Posterior cingulate gyrus (tissue), 11 donors: ENCODE measurements at places on chromosomes 7 and 10.
A peak's percentile ranks its signal among the peaks of the same experiment; 100 is the strongest.

DNA sequence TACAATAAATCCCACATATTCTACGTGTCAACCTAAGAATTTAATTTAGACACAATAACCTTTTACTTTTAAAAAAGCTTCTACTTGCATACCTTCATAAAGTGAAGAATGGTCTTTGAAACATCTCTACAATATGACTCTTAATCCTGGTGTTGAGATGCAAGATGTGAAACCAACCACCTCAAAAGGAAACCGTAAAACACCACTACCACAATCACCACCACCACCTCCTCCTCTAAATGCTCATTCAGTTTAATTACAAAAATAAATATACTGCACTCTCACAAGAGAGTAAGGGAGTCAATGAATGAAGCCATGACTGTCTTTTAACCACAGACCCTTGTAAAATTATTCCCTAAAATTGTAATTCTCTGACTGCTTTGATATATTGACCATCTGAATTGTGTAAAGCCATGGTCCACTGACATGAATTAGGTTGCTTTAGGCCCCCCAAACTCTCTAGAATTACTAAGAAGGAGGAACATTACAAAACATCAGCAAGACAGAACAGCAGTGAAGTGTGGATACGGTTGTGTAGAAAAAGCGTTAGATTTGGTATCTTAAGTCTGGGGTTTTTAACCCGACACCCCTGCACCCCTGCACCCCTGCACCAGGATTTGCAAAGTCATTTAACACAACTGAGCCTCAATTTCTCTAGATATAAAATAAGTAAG lies 171.4 kb downstream of the SFMBT2 start:
- no peak for DNase-seq

DNA sequence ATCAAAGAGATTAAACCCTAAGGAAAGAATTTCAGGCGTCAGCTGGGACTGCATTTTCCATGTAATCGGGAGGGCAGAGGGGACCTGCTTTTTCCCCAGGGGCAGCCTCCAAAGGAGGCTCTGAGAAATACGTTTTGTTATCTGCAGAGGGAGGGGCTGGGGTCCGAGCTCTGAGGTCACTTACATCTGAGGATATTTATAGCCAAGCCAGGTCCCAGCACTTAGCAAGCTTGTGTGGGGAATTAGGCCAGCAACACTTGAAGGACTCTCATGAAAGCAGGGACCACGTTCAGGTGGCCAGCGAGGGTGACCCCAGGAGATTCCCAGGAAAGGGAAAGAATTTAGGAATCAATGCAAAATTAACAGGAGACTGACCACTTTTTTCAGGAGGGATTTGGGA lies 20.6 kb upstream of the GDI2 start:
- no peak for DNase-seq

DNA sequence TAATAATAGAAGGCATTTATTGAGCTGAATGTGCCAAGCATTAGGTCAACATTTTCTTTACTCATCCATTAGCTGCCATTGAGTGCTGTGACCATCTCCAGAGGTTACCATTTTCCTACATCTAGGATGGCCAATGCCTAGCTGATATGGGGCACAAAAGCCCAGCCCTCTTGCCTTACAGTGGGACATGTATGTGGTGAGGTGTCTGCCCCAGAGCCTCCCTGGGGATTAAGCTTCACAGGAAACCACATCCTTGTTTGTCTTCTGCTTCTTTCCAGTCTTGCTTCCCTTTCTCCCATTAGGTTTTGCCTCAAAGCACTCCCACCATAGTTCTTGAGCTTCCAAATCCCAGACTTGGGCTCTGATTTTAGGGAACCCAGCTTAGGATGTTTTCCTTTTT lies 258.7 kb downstream of the SORCS3 start:
- no peak for DNase-seq

- DNase-seq = peak; percentile 95
Observed at GRCh38 chr10:124703778-124704427, 40.3 kb downstream of the FAM53B start.

DNA sequence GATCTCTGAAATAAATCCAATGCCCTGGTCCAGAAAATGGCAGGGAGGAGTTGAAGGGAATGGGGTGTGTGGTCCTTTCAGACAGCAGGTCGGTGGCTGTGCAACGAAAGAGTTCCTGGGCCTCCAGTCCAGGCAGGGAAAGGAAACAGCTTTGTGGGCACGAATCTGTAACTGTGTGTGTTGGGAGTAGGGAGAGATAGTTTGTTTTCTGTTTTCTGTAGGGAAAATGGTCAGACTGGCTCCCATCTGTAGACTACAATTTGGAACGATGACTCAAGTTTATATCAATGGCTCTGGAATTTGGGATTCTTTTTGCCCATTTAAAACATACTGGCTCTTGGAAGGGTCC lies 2.6 kb upstream of the HOXA9 start:
- DNase-seq = no peak

- DNase-seq = no peak
Observed at GRCh38 chr10:120998251-120998650, 147.1 kb downstream of the WDR11 start.

DNA sequence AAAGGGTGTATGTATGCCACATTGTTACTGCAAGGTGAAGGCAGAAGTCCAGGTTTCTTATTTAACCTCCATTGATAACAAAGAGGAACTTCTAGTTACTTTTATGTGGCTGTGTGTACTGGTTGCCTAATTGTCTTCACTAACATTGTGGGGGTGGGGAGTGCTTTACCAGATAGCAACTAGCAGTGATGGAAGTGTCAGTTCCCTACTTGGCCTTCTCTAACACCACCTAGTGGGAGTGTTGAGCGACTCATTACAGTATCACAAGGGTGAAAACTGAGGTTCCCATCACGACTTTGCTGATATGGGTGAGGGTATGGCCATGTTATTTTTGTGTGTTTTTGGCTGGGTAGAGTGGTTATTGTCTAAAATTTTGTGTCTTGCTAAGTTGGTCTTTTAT lies 274.4 kb downstream of the THSD7A start:
- no peak for DNase-seq

- DNase-seq = no peak
Observed at GRCh38 chr10:76071653-76072365, 640.4 kb downstream of the LRMDA start.

GRCh38 chr10:124152139-124153022 lies 59.0 kb upstream of the CHST15 start:
- DNase-seq = peak; percentile 21

DNA sequence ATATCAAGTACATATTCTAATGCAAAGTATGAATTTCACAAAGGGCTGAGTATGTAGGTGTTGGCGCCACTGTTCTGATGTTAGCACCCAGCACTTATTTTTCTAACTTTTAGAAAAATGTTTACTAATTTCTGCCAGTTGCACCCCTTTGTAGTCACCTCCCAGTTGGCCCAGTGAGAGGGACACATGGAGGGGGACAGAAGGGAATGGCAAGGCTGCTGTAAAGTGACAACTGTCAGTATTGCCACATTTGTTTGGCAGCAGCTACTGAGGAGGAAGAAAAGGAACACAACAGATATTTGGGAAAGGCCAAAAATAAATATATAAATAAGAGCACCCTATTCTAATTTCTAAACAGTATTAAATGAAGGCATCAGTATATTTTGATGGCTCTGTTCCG lies 57.3 kb downstream of the ANK3 start:
- DNase-seq = no peak

DNA sequence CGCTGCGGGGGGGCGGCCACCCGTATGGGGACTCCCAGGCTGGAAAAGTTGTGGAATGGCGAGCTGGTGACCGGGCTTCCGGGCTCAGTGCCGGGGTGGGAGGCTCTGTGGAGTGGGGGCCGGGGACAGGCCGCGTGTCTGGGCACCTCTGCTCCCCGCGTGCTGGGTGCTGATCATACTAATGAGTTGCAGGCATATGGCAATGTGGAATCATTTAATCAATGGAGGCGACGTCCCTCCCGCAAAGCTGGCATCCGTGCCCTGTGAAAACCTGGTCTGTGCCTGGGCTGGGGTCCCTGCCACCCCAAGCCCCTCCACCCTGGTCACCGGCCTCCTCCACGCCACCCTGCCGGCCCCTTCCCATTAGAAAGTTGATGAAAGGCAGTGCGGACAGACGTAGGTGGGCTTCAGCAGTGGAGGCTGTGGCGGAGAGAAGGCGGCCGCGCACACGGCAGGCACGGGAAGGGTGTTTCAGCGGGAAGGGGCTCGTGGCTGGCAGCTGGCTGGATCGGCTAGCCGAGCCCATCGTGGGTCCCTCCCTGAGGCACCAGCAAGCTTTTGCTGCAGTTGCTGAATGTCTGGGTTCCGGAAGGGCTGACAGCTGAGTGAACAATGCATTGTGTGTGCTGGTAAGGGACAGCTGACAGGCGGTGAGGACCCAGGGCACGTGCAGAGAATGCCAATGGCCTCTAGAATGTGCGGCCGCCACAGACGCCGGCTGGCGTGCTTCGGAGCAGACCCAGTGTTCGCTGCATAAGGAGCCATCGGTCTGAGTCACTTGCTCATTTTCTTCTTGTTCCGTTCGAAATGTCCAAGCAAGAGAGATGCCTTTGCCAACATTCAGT lies 1.5 kb downstream of the ADGRA1 start:
- DNase-seq = peak; percentile 87

GRCh38 chr10:77548671-77549070 lies 88.9 kb downstream of the KCNMA1 start:
- DNase-seq = no peak

- no peak for DNase-seq
Observed at GRCh38 chr7:148191391-148192065, 399.0 kb upstream of the C7orf33 start.

DNA sequence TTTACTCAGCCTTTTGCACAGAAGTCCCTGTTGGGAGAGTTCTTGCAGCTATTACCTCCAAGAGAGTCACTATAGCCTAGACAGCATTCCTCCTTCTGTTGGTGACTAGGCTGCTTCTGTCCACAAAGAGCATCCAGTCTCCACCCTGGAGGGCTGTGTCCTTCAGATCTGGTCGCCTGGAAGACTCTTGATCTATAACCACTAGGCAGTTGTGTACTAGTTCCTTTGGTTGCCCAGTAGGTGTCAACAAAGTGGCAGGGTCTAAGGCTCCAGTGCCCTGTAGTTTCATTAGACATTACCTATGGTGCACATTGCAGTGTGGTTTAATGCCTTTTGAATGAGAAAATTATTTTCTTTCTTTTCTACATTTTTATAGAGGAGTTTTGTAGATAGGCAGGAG lies 11.3 kb upstream of the AKR1C2 start:
- DNase-seq = no peak

DNA sequence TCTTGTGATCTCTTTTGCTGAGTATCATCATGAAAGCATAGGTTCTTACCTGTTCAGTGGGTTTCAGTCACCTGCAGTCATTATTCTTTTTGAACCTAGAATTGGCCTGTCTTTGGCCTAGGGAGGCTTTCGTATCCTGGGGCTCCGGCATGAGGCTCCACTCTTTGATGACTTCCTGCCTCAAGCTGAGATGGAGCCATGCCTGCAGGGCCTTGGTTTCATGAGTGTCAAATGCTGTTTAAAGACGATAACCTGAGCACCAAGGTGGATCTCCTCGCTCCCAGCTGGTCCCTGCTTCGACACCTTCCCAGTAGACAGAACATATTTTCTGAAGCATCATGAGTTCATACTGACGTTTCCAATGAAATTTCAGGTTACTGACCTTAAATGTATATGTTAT lies 597.8 kb upstream of the FOXK1 start:
- no peak for DNase-seq

- DNase-seq = no peak
Observed at GRCh38 chr10:94037286-94037685, 43.6 kb downstream of the PLCE1 start.

DNA sequence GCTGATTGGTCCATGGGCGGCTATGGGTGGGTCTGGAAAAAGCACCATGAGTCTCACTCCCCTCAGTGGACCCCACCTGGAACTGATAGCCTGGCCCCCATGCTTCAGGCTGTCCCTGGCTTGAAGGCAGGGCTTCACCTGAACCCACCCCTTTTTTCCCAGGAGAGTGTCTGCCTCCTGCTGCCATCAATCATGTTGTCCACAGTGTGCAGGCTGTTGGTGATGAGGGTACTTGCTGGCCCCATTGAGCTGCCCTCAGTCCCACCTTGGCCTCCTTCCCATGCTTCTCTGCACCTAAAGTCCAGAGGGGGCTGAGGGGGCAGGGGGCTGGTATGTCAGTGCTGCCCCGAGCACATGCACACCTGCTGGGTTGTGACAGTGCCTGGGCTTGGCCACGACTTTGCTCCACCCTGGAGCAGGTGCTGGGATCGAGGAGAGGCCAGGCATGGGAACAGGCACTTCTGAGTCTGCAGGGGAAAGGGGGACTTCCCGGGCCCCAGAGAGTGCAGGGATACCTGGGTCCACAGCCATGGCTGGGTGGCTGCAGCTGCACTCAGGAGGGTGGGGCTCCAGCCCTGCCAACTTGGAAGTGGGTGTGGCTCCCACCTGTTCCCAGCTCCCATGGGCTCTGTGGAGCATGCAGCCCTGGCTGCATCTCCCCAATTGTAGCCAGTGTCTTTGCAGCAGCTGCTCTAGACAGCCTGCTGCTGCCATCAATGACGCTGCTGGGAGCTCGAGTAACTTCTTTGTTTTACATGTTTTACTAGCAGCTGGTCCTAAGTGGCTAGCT lies 56.9 kb downstream of the ADK start:
- DNase-seq = no peak

GRCh38 chr7:45080265-45080957 lies 8.4 kb downstream of the NACAD start:
- DNase-seq = no peak

DNA sequence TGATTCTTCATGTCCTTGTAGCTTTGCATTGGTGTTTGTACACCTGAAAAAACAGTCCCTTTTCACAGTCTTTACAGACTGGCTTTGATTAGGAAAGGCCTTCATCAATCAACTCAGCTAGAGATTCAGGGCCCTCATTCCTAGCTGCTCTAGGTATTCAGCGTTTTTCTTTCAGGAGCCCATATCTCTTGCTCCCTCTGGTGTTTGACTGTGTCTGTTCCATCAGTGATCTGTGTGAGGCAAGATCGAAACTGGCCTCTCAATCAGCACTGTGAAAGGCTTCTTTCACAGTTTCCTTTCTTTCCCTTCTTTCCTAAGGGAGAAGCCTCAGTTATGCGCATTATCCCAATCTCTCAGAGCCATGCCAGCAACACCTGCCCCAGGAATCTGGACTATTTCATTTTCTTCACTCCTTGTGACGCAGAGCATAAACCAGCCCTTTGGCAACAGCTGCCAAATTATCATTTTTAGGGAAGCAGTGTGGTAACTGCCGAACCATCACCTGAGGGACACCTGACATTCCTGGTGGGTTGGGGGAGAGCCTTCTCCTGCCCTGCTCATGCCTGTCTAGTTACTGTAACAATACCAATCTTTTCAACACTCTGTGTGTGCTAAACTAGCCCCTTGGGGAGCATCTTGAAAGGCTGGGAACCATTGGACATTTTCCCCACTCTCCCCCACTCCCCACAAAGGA lies 75.7 kb upstream of the CCDC71L start:
- DNase-seq = no peak

DNA sequence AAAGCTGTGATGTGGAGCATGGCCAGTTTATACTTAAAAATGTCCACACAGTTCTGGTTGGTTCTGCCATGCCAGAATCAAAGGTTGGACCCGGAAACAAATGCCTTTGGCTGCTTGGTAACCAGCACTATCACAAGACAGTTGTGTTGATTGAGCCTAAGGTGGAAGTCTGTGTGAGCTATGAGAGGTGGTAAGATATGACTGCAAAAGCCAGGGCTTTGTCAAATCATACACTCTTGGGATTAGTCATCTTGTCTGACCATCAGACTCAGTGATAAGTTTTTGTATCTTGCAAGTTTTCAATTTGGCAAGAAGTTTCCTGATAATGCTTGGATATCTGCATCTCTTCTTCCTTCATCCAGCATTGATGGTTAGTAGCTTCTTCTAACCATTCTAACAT lies 35.5 kb downstream of the GPR141 start:
- no peak for DNase-seq
